ENCODE measurements at places on chromosomes 6 and 20.

DNA sequence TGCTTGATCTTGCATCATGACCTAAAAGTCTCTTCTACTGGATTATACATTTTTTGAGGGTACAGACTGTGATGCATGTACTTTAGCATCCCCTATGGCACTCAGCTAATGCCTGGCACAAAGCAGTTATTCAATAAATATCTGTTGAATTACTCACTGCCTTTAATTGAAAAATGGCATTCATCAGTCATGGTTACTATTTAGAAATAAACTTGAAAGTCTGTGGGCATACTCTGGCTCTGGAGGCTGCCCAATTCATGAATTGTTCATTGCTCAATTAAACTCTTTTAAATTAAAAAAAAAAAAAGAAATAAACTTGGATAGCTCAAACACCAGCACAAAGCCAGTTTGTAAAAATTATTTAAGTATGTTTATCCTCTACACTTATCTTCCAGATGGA lies 40.0 kb downstream of the HEBP2 start:
- no peak for DNase-seq

DNA sequence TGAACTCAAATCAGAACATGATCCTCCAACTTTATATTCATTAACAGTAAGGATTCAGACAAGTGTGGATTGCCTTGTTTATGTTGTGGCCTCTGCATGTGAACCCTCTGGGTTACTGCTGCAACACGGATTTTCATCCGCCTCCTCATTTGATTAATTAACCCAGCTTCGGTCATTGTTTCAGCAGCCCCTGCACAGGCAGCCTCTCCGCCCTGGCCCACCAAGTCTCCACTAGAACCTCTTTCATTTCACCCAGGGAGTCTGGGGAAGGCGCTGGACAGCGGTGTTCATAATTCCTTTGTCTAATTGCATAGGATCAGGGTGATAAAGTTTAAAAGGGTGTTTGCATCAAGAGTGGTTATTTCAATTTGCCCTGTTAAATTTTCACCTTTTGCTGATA lies 15.7 kb downstream of the NKX2-2 start:
- DNase-seq, result no peak

DNA sequence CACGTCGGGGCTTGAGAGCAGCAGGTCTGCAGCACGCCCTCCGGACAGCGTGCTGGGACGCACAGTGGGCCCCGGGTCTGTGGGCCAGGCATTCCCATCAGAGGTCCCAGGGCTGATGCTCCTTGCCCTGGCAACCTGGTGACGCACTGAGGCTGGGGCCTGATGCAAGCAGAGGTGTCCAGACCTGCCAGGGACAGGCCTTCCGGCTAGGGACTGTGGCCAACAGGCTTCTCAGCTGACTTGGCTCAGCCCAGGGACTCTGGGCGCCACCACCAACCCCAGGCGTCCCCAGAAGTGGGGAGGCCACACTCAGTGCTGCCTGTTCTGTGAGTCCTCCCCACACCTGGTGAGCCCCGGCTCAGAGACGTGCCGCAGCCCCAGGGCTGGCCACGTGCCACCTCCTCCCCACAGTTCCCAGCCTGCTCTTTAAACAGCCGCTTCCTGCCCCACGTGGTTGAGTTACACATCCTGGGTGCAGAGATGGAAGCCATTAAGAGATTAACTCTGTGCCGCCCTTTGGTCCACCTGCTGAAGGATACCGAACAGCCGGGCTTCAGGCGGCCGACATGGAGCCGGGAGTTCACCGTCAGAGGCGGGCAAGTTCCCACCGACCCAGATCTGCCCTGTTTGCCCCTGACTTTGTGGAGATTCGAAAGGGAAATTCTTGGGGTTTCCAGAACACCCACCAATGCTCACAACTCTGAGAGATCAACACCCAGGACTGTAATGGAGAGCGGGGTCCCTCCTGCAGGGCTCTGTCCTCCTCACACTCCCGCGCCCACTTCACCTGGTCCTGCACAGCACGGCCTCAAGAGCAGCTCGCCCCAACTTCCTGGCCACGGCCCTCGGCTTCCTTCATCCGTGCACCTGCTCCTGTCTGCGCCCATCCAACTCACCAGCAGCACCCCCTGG lies 37.6 kb upstream of the ZBP1 start:
- no peak for DNase-seq

GRCh38 chr6:7173843-7174503 lies 66.2 kb downstream of the RREB1 start:
- no peak for DNase-seq

DNA sequence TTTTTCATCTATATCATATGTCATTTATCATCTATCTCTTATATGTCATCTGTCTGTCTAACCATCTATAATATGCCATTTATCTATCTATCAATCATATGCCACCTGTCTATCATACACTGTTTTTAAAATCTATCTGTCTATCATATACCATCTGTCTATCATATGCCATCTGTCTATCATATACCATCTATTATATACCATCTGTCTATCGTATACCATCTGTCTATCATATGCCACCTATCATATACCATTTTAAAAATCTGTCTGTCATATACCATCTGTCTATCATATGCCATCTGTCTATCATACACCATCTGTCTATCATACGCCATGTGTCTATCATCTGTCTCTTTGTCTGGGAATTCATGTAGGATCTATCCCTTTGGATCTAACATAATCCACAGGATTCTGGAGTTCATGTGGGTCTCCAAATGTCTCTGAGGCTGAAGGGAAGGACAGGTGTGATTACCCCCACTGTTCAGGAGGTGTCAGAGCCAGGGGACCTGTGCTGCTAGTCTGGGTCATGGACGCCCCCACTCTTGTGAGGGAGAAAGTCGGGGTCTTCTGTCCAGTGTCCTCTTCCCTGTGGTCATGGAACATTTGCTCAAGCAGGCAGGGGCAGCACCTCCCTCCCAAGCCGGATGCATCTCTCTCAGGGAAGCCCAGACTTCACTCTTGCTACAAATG lies 36.9 kb upstream of the FRMD1 start:
- DNase-seq, result no peak

DNA sequence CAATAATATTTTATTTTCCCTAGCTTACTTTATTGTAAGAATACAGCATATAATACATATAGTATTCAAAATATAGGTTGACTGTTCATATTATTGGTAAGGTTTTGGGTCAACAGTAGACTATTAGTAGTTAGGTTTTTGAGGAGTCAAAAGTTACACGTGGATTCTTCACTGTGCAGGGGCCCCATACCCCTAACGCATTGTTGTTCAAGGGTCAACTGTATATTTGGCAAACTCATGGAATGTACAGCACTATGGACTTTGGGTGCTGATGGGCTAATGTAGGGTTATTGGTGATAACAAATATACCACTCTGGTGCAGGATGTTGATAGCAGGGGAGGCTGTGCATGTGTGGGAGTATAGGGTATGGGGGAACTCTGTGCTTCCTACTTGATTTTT lies 397.2 kb downstream of the BCKDHB start:
- no peak for DNase-seq

- DNase-seq, result no peak
Measured at GRCh38 chr6:158970640-158971275, 29.2 kb downstream of the RSPH3 start.

- peak; percentile 92 for DNase-seq
Measured at GRCh38 chr6:26537846-26538571, at the start of gene HMGN4. Gene HMGN4, plus strand, starts transcription at chr6:26538366. Its CDS starts 6,841 bp downstream, at chr6:26545207.

DNA sequence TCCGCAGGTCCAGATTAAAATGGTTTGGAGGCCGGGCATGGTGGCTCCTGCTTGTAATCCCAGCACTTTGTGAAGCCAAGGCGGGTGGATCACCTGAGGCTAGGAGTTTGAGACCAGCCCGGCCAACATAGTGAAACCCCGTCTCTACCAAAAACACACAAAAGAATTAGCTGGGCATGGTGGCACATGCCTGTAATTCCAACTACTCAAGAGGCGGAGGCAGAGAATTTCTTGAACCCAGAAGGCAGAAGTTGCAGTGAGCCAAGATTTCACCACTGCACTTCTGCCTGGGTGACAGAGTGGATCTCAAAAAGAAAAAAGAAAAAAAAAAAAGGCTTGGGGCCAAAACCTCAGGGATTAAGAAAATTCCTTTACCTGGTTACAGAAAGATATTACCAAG lies 30.5 kb downstream of the C6orf15 start:
- no peak for DNase-seq

DNA sequence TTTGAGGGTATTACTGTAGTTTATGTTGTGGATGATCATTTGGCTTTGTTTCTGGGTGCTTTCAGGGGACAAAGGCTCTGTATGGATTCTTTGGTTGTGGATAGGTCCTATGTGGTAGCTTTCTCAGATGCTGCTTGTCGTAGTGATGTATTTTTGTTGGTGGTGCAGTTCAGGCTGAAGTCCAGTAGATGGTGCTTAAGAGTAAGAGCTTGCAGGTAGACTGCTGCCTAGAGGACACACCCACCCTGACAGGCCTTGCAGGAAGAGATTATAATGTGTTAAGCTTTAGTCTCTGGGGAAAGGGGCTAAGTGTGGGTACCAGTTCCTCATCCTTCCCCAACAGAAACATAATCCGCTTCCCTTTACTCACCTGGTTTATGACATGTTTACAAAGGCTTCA lies 62.6 kb upstream of the ADGRB3 start:
- no peak for DNase-seq

DNA sequence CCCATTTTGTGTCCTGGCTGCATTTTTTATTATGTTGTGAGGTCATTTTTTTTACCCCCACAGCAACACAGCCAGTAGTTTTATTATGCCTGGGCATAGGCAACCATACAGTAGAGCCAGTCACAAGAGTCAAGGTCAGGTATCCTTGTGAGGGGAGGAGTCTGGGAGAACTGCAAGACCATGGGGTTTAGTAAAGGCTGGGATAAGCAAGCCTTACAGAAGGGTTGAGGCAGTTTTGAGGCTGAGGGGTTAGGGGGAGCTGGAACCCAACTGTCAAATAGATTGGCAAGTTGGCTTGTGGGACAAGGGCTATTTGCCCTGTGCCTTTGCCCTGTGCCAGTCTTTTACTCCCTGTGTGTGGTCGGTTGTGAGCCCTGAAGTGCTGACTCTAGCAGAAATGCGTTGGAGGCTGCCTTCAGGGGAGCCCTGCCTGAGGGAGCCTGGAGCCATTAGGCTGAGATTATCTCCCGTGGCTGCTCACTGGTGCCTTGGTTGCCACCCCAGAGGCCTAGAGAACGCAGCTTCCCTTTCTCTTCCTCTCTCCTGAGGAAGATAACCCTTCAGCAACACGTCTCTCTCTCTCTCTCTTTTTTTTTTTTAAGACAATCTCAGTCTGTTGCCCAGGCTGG lies 31.1 kb downstream of the RALY start:
- no peak for DNase-seq

DNA sequence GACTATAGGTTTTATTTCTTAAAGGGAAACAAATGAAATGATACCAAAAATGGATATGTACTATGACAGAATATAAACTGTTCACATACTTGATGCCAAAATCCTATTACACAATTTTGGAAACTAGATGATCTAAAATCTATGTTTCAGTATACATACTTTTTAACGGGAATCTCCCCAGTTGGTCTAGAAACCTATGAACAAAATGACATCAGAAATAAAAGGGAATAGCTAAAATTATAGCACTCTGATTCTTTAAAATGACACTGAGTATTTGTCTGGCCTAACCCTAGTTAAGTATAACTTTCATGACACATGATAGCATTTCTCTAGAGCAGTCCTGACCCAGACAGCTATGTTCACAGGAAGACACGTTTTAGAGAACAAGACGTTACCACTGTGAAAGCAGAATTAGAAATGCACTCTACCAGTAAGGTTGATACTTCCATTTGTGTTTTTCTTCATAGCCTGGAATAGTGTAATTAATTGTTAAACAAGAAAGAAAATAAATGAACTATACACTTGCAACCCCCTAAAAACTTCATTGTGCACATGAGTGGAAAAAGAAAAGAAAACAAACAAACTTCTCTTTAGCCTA lies 3.3 kb downstream of the OSER1 start:
- DNase-seq, result no peak

Measured in memory B cell (primary cell).